ENCODE measurements at places on chromosomes 12 and 14.

- no peak for DNase-seq
These were observed 25.8 kb upstream of the LRTM2 start for GRCh38 chr12:1794440-1795090.

DNA sequence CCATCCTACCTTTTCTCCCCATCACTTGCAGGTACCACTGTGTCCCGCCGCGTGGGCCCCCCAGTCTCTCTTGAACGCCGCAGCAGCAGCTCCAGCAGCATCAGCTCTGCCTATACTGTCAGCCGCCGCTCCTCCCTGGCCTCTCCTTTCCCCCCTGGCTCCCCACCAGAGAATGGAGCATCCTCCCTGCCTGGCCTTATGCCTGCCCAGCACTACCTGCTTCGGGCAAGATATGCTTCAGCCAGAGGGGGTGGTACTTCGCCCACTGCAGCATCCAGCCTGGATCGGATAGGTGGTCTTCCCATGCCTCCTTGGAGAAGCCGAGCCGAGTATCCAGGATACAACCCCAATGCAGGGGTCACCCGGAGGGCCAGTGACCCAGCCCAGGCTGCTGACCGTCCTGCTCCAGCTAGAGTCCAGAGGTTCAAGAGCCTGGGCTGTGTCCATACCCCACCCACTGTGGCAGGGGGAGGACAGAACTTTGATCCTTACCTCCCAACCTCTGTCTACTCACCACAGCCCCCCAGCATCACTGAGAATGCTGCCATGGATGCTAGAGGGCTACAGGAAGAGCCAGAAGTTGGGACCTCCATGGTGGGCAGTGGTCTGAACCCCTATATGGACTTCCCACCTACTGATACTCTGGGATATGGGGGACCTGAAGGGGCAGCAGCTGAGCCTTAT lies 9.2 kb downstream of the ARHGAP9 start:
- no peak for DNase-seq

GRCh38 chr14:38001501-38001900 lies 206.2 kb upstream of the SSTR1 start:
- no peak for DNase-seq

DNA sequence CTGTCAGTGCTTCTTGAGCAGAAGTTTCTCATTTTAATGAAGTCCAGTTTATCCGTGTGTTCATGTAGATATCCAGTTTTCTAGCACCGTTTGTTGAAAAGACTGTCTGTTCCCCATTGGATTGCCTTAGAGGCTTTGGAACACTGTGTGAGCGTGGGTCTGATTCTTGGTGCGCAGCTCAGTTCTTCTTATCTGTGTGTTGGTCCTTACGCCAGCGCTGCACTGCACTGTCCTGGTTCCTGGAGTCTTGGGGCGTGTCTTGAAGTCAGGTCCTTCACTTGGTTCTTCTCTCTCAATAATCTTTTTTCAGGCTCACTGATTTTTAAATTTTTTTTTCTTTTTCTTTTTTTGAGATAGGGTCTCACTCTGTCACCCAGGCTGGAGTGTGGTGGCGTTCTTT lies 25.5 kb downstream of the EP400 start:
- DNase-seq: no peak

DNA sequence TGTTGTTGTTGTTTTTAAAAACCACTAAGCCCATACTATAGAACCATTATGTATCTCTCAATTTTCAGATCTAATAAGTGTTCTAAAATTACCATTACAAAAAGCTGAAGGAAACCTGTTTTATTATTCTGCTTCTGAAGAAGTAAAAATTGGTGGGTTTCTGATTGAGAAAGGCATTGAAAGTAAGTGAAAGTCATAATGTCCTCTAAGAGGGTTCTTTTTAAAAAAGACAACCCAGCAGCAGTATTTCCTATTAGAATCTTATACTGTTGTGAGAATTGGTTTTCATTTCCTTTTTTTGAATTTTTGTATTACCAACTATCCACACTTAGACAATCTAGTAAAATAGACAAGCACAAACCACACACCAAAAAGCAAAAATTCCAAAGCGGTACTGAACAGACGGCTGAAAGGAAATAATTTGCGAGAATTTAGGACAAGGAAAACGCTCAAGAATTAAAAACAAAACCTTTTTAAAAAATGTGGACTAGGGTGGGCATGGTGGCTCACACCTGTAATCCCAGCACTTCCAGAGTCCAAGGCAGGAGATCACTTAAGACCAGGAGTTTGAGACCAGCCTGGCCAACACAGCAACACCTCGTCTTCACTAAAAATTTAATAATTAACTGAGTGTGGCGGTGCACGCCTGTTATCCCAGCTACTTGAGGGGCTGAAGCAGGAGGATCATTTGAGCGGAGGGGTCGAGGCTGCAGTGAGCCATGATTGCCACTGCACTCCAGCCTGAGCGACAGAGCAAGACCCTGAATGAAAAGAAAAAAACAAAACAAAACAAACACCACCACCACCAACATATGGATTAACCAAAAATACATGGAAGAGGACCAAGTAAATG lies 66.7 kb upstream of the AP4S1 start:
- DNase-seq: no peak

- DNase-seq: no peak
These were observed 20.7 kb downstream of the SLC7A7 start for GRCh38 chr14:22794551-22794951.

- no peak for DNase-seq
These were observed 148.6 kb upstream of the VASH1 start for GRCh38 chr14:76612654-76613053.
